ENCODE measurements at places on chromosomes 11 and 22.

DNA sequence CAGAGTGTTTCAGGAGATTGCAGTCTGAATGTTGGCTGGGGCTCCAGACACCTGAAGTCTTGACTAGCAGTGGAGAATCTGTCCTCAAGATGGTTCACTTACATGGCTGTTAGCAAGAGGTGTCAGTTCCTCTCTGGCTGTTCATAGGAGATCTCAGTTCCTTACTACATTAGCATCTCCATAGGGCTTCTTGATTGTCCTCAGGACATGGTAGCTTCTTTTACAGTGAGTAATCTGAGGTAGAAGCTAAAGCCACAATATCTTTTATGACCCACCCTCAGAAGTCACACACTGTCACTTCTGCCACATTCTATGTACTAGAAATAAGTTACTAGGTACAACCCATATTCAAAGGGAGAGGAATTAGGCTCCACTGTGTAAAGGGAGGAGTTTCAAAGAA is 10.5 kb upstream of the PATL1 start:
- DNase-seq, result no peak

GRCh38 chr22:39428597-39429071 is 28.2 kb upstream of the MGAT3 start:
- DNase-seq, result no peak

GRCh38 chr22:40420341-40421081 is 50.1 kb downstream of the SGSM3 start:
- no peak for DNase-seq

DNA sequence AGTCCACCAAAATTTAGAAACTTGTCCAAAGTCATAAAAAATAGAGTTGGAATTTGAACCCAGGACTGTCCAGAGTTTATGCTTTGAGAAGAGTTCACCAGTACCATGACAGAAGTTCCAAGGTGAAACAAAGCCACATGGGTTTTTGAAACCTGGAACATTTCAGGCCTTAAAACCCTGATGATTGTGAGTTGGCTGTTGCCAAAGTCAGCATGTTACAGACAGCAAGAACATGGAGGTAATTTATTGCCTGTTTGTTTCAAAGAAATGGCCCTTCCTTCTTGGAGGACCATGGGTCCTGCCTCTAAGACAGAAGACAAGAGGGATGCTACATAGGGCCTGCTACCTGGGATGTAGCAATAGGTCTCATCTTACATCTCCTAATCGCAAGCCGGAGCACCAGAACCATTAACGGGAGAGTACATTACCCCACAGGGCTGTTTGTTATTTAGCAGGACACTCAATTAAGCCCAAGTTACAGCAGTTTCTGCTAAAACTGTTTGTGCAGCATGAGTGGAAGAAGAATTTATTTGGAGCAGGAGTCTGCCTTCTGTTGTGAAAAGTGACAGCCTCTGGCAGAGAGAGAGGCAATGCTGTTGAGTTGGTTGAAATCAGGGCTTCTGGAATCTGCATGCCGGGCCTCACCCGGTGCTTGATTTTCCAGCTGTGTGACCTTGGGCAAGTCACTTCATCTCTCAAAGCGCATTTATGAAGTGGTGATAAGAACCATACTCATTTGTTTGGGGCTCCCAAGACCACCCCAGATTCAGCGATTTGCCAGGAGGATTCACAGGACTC is 136.2 kb downstream of the LDLRAD3 start:
- no peak for DNase-seq

GRCh38 chr11:111878385-111878848 is 548 bp downstream of the FDXACB1 start:
- no peak for DNase-seq

DNA sequence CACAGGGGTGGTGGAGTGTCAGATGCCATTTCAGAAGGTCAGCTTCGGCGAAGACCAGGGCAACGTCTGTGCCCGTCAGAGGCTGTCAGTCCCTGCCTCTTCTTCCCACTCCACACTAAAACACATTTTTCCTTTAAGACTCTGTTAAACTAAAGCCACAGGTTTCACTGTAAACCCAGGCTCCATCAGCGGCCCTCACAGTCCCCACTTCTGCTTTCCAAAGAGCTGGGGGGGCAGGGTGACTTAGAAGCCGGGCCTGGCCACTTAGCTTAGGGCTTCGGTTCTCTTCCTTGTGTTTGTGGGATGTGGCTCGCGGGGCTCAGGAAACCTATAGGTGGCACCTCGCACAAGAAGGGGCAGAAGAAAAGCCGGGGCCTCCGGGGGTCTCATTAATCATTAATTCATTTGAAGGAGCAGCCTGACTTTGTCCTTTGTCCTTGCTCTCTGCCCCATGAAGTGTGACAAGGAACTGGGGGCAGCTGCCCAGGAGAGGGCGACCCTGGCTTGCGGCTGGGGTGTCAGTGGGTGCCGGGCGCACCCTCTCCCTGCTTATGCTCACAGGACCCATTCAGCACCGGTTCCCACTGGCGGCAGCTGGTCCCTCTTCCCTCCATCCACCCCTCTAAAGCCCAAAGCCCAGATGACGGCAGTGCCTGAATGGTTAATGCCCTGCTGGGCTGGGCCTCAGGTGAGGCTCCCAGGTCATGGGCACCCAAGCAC is 4.1 kb downstream of the SLC25A45 start:
- no peak for DNase-seq

All from brain (organoid and tissue), 16 donors.